ENCODE measurements at places on chromosomes 3 and 15.

GRCh38 chr3:88997260-88997659 lies 110.2 kb upstream of the EPHA3 start:
- no peak for DNase-seq

DNA sequence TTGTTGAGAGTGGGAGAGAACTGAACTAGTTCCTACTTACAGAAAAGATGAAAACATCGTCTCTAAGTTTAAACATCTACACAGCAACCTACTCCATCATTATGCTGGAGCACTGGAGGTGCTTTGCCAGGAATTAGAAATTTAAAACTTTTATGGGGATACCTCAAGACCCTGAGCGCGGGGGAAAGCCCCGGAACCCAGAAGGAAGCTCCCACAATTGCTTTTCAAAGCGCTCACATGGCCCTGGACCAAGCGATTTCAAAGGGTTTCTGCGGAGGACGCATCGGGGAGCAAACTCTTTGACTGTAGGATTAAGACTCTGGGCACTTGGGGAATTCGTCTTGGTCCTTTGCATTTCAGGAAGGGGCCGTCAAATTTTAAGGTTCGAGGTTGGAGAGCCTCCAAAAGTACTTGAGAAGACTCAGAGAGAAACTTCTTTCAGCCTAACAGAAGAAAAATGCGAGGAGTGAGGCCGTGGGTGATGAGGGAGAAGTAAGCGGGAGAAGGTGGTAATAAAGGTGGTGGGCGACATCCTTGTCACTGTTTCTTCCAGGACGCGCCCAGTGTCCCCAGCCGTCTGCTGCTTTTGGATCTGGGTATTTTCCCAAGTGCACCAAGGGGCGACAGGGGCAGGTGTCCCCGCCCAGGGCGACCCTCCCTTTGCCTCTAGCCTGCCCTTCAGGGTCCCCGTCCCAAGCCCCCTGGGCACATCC lies 591 bp downstream of the PROK2 start:
- DNase-seq: no peak

GRCh38 chr3:34200576-34200975 lies 402.1 kb downstream of the PDCD6IP start:
- no peak for DNase-seq

- DNase-seq: no peak
Measured at GRCh38 chr15:75661100-75661755, 13.5 kb downstream of the SNX33 start.

GRCh38 chr3:13281507-13282357 lies 138.4 kb downstream of the NUP210 start:
- no peak for DNase-seq

DNA sequence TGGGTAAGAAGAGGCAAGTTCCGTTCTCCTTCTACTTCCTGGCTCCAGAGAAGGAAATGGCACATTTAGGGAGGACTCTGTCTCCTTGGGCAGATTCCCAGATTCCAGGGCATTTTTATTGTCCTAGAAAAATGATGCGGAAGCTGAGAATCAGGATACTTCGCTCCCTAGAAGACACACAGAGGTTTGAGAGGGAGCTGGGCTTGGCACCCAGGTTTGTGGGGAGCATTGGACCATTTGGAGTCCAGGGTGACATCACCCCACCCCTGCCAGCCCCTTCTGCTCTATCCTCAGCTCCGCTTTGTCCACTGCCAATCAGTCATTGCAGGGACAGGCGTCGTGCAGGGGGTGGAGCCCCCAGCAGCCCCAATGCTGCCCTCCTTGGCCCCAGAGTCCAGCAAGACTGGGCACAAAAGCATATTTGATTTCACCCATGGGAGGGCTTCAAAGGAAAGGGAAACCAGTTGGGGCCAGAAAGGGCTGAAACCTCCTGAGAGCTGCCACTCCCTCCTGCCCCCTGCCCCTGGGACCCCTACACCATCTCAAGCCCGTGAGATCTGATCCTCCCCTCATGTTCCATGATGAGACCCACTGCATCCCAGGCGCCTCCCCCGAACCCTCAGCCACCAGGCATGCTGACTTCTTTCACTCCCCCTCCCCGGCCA lies 129.8 kb upstream of the MEF2A start:
- no peak for DNase-seq

GRCh38 chr3:147418808-147419701 lies 9.9 kb downstream of the ZIC1 start:
- DNase-seq: no peak

DNA sequence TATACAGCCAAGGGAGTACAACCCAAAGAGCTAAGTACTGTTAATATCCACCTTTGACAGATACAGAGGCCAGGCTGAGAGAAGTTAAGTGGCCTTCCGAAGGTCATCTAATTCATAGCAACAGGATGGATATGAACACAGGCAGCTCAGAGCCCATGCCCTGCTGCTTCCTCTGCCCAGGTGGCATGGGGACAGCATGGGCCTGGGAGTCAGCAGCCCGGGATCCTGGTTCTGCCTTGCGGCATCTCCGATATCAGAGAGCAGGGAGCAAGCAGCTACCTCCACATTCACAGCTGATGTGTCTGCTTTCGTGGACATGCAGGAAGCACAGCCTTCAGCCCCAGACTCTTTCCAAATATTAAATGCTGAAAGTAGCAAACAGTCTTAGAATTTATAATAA lies 55.6 kb downstream of the STARD5 start:
- DNase-seq: no peak
